ENCODE measurements at places on chromosomes 4 and X. TPM values are rescaled to one million over a fixed set of nuclear protein-coding genes. Genes with fewer than 3 reads are reported as not detected.

FAAH2 gene
- total RNA-seq: 0.60 TPM

TEX11 gene
- not detected for total RNA-seq

STX18 gene
- total RNA-seq: 14.1 TPM

TLR8 gene
- total RNA-seq: not detected

GPR119 gene
- total RNA-seq: not detected

ADH4 gene
- total RNA-seq: not detected

FRG2 gene
- total RNA-seq: not detected

Data from lung microvascular endothelial cell (primary cell).